NCI-H1105 treated with DMSO at 0.1 percent for 48 hours (cell line): ENCODE measurements at places on chromosomes 1 and 21.

- DNase-seq: no peak
Observed at GRCh38 chr1:8347635-8348034, 29.7 kb downstream of the SLC45A1 start.

DNA sequence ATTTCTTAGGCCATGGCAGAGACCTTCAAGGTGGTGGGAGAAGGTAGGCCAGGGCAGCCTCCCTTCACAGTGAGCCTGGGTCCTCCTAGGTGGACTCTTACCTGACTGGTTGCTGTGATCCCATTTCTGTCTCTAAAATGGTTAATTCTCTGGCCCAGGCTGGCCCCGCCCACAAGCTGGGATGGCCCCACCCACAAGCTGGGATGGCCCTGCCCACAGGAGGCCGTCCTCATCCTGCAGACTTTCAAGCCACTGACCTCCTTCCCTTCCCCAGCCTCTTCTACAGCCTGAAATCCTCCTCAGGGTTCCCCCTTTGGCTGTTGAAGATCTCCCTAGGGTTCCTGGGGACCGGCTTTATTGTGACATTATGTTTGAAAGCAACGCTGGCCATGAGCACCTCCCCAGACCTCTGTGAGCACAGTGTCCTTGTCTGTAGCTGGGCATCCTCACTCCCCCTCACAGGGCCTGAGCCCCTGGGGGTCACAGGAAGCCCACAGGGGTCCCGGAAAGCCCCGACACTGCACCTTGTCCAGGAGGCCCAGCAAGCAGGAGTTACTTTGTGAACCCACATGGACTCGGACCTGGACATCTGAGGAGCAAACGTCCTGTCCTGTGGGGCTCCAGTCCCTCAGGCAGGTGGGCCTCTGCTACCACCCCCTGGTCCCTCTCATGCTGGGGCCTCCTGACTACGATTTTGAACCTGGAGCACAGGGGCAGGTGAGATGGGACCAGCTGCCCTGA lies 621.7 kb downstream of the MATN1 start:
- DNase-seq: no peak

DNA sequence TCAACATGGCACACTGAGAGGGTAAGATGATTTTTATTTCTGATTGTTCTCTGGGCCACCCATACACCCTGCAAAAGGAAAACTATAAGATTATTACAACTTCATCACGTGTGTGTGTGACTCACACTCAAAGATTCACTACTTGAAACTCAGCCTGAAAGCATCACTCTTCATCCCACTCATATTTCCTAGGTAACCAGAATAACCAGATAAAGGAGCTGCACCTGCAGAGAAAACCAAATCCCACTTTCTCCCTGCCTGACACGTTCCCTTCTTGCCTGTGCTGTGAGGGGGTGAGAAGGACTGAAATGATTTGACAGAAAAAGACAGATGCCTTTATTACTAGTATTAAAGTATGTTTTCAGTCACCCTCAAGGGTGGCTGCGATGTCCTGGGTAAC lies 131.6 kb downstream of the TGFBR3 start:
- no peak for DNase-seq

DNA sequence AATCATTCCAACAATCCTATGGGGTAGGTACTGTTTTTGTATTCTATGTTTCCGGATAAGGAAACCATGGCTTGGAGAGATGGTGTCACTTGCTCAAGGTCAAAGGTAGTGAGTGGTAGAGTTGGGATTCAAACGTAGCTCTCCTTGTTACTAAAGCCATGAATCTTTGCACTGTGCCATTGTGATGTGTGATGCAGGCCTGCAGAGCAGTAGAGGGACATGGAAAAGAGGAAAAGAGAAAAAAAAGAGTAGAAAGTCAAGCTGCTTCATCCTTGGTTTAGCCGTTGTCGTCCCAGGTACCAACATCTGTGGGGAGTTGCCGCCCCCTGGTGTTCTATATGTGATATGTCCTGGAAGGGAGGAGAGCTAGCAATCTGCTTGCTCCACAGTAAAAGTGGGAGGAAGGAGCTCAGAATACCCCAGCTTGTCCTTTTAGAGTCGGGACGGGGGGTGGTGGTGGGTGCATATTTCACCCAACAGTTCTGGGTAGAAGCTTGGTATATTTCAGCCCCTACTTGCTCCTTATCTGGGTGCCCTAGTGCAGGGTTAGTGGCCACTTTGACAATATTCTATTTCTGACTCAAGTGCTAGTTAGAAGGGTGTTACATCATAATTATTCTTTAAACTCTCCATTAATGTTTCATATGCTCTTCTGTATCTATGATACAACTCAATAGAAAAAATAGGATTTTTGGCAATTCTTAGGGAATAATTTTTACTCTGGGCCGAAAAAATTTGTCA lies 98.4 kb downstream of the EBNA1BP2 start:
- DNase-seq: peak; percentile 80

- no peak for DNase-seq
Observed at GRCh38 chr1:119266858-119267257, 101.7 kb upstream of the HAO2 start.

DNA sequence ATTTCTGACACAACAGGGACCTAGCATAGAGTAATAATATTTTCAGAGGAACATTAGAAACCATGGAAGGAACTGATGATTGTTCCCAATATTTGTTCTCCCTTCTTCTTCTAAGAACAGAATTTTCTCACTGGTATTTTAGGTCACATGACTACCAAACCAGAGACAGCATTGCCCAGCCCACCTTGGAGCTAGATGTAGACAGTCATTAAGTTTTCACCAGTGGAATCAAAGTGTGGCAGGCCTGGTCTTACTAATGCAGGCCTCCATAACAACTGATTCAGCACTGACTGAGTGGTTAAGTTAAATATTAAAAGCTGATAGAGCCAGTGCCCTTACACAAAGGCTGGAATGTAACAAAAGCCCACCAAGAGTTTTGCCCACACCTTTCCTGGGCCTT lies 244.4 kb downstream of the ZNF648 start:
- DNase-seq: no peak

DNA sequence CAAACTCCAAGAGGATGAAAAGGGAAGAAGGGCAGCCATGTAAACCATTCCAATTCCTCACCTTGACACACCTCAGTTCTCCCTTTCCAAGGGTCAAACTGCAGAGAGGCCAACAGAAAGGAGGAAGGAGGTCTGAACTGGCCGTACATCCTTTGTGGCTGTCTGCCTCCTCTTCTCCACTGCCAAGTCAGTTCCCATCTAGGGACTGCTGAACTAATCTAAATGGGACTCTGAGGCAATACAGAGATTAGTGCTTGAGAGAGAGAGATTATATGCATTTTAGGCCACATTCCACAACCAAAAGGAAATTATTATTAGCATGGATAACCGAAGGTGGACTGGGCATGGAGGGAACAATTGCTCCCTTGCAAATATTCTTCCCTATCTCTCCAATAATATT lies 2.7 kb downstream of the ARHGEF11 start:
- no peak for DNase-seq

GRCh38 chr1:207831517-207832327 lies 79.2 kb downstream of the CD34 start:
- DNase-seq: no peak

GRCh38 chr1:66460776-66461175 lies 73.2 kb upstream of the SGIP1 start:
- no peak for DNase-seq

DNA sequence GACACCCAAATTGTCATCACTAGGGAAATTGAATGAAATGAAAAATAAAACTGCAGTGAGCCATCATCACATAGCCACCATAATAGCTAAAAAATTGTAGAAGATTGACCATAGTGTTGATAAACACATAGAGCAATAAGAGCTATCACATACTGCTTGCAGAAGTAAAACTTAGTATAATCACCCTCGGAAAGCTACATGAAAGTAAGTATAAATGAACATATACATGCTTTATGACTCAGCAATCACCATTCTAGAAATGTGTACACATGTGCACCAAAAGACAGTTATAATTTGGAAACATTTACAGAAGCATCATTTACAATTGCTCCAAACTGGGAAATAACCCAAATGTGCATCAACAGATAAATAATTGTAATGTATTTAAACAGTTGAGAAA lies 153.1 kb upstream of the LRRC7 start:
- no peak for DNase-seq

DNA sequence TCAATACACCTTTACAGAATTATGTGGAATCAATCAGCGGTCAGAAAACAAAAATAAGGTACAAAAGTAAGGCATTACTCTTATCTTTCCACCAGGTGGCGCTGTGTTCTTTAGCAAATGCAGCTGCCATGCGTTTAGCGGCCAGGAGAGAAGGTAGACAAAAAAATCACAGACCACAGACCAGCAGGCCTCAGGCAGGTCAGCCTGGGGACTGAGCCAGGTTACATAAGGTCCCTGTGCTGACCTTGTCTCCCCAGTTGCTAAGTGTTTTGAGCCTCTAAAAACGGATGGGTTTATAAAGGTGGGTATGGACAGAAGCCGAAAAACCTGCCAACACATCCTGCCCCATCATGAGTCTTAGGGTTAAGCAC lies 2.8 kb downstream of the RGS16 start:
- DNase-seq: peak; percentile 85

DNA sequence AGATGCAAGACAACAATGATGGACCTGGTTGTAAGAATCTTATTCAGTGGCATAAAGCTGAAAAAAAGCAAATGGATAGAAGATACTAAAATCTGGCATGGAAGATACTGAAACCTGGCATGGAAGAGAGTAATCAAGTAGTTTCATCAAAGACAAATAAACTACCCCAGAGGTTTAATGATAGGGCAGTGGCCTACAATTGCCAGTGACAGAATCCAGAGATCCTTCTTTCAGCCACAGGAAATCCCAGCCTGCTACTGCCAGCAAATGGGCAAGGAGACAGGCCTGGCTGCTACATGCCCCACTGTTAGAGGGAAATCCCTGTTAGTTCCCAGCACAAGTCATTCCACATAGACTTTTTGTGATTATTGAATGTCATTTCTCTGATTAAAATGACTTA lies 409.4 kb downstream of the VAV3 start:
- no peak for DNase-seq

- no peak for DNase-seq
Observed at GRCh38 chr1:156581661-156582387, 2.3 kb downstream of the TTC24 start.

GRCh38 chr1:185533596-185533995 lies 200.6 kb upstream of the HMCN1 start:
- no peak for DNase-seq

GRCh38 chr1:114099268-114099667 lies 54.4 kb downstream of the SYT6 start:
- DNase-seq: peak; percentile 87

DNA sequence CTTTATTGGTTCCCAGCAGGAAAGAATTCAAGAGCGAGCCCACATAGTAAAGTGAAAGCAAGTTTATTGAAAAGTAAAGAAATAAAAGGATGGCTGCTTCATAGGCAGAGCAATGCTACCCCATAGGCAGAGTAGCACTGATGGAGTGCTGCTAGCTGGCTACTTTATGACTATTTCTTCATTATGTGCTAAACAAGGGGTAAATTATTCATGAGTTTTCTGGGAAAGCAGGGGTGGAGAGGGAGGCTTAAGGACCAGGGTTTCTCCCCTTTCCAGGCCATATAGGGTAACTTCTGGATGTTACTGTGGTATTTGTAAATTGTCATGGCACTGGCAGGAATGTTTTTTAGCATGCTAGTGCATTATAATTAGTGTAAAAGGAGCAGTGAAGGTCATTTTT lies 1271.4 kb downstream of the KCNT2 start:
- DNase-seq: no peak

DNA sequence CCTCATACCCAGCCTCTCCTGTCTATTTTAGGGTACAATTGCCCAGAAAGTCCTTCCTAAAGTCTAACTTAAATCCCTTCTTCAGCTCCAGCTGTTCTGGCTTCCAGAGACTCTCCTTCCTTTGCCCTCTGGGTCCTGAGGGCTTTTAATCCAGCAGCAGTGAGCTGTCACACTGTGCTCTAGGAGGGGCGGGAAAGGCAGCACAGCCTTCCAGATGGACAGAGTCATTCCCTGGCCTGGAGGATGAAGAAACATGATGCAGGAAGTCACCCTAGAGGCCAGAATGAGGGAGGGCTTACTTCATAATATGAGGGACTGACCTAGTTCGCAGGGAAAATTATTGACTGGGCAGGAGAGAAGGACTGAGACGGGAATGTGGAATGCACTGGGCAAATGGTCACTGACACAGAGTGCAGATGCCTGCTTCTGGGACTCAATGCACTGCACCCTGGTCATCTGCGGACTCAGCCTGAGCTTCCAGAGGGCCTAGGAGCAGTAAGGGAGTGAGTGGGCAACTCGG lies 1.3 kb downstream of the SH2D2A start:
- no peak for DNase-seq

DNA sequence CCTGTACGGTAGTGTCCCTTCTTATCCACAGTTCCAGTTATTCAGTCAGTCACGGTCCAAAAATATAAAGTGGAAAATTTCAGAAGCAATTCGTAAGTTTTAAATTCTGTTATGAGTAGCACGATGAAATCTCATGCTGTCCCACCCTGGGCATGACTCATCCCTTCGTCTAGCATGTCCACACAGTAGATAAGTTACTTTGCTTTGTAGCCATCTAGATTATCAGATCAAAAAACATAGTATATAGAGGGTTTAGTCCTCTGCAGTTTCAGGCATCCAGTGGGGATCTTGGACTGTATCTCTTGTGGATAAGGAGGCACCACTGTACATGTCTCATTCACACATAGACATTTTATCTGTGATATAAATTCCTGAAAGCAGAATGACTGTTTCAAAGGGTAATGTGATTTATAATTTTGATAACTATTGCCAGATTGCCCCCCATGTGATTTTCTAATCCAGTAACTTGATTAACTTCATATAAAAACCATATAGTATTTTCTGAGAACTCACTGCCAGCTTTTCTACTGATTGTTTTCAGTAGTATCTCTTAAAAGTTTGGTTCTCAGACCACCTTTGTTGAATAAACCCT lies 143.3 kb downstream of the DYRK1A start:
- DNase-seq: no peak
